GF-D8 (cell line): ENCODE measurements at places on chromosomes 4 and X.

DNA sequence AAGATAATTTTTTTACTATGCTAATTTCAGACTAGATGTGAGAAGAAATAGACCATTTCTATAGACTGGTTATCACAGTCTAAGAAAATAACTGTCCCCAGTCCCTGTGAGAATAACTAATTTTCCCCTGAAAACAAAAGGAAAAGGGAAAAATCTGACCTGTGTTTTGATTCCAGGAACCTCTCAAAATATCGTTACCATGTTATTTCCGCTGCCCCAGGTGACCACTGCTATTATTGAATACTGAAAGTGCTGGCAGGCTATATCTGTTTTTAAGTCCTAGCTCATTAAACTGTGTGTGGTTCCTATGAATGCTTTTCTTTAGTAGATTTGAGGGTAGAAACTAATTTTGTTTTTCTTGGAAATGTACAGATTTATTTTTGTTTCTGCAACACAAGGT is 83.6 kb downstream of the GAB1 start:
- DNase-seq, result no peak

DNA sequence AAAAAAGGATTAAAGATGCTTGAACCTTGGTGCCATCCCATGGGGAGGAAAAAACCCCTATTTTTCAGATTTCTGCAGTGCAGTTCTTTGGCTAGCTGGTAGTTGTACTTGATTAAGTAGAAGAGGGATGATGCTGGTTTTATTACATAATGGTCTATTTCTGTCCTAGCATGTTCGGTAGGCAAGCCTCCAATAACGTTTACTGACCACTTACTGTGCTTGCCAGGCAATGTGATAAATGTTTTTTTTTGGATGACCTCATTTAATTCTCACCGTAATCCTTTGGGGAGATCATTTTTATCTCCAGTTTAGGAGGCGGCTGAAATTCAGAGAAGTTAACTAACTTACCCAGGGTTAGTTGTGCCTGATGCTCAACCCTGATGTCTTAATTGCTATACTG is 92.1 kb upstream of the RPA4 start:
- no peak for DNase-seq

GRCh38 chr4:16021804-16022560 is 59.0 kb upstream of the FGFBP2 start:
- no peak for DNase-seq

GRCh38 chr4:8278009-8278395 is 8.4 kb downstream of the HTRA3 start:
- DNase-seq, result no peak

GRCh38 chrX:119223783-119224182 is 12.3 kb upstream of the PGRMC1 start:
- no peak for DNase-seq

- no peak for DNase-seq
These were observed 671.8 kb downstream of the PCDH7 start for GRCh38 chr4:31391976-31392375.

DNA sequence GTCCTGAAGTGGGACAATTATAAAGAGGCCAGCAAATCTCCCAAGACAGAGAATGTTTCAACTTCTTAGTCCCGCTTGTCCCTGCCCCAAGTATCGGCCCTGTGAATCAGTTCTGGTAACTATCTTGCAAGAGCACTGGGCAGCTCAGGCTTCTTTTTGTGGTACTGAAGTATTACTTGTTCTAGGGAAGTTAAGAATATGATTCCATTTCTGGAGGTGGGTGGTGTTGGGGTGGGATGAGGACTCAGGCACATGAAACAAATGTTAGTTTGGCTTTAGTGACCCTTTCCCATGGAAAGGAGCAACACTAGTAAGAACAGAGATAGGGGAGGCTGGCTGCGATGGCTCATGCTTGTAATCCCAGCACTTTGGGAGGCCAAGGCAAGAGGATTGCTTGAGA is 28.9 kb downstream of the HOPX start:
- no peak for DNase-seq

DNA sequence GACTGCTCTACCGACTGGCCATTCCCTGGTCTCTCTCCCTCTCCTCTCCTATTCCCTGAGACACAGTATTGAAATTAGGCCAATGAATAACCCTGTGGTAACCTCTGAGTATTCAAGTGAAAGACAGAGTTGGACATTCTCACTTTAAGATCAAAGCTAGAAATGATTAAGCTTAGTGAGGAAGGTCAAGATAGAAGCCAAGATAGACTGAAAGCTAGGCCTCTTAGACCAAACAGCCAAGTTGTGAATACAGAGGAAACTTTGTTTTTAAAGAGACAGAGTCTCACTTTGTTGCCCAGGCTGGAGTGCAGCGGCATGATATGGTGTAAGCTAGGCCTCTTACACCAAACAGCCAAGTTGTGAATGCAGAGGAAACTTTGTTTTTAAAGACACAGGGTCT is 64.6 kb downstream of the KDM6A start:
- DNase-seq, result no peak

GRCh38 chr4:47499700-47500099 is 14.6 kb downstream of the ATP10D start:
- DNase-seq, result no peak

DNA sequence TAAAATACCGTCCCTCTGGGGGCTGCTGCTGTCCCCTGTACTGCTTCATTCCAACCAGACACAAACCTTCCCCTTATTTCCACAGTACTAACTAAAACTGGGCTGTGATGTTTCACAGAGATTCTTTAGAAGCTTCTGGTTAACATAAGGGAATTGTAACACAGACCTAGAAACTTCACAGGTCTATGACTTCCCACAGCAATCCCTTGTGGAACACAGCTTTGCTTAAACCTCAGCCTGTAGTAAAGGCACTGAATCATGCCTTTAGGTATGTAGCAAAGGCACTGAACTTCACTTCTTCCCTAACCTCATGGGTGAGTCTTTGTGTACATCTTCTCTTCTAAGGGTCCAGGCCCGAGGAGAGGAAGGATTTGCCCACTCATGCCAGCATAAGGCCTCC is 49.4 kb downstream of the SPINK2 start:
- no peak for DNase-seq

GRCh38 chrX:77704881-77705280 is 81.1 kb downstream of the ATRX start:
- DNase-seq, result no peak
